ENCODE measurements at places on chromosomes 6 and 20. TPM values are rescaled to one million over a fixed set of nuclear protein-coding genes. Genes with fewer than 3 reads are reported as not detected.

GRCh38 chr20:34874094-34874654 is 1.5 kb upstream of the GGT7 start:
- DNase-seq: peak; percentile 56

DNA sequence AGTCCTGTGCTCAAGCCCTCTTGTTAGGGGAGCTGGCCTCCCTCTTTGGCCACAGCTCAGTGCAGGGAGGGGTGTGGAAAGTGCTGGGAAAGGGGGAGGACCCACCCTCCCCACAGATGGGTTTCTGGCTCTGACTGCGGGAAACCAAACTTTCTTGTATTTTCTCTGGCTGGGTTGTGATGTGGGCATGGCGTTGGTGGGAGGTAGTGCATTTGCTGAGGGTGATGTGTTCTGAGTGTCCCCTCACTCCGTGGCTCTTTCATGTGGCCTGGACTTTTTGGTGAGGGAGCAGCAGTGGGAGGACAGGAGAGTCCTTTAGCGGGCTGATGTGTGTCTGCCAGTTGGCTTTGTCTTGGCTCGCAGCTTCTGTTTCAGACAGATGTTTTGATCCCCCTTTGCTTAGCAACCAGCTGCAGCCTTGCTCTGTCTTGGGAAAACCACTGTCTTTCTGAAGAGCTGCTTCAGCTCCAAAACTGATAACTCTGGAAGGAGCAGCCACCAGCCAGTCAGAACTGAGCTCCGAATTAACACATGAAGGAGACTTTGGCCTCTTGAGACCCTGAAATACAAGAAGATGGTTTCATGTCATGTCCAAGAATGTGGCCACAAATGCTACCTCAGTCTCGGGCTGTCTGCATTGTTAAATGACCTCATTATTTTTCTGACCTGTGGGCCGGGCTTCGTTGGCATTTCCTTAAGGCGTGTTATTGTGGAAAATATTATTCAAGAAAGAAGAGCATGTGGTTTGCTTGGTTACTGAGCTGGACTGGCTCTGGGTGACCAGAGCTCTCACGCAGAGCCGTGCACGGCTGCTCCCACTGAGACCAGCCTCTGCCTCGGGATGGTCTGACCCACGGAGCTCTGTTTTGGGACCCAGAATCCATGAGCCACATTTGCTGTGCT is 21.5 kb downstream of the SYNJ2 start:
- no peak for DNase-seq

STMN3 gene
- 32.2 TPM for total RNA-seq

DNA sequence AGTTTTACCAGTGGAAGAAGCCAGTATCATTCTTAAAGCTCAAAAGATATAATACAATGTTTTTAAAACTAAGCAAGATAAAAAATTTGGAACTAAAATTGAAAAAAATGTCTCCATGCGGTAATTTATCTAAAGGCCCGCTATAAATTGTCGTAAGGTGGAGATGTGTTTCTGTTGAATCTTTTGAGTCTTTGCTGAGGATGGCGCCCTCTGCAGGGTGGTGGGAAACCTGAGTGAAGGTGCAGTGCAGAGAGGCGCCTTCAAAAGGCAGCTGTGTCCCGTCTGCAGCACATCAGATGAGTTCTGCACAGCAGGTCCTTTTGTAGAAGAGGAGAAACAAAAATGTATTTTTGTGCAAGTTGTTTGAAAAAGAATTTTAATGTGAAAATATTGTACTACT is 29.4 kb upstream of the KIF25 start:
- DNase-seq: no peak

GRCh38 chr20:50029697-50030461 is 47.1 kb downstream of the SNAI1 start:
- no peak for DNase-seq

SYCP2L gene
- not detected for total RNA-seq

DNA sequence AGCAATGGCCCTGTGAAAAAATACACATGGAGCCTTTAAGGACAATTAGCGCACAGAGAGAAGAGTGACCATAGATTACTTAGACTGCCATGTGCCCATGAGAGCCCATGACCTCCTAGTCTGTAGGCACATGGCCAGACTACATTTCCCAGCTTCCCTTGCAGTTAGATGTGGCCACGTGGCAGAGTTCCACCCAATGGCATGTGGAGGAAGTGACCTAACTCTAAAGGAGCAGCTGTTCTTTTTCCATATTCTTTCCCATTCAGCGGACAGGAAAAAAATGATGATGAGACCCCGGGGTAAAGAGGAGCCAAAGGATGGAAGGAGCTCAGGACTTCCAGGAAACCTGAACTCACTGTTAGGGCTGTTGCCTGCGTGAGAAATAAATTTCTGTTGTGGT is 116.6 kb downstream of the CBLN4 start:
- no peak for DNase-seq

- DNase-seq: no peak
Observed at GRCh38 chr6:64100702-64101303, 465.2 kb downstream of the PHF3 start.

DNA sequence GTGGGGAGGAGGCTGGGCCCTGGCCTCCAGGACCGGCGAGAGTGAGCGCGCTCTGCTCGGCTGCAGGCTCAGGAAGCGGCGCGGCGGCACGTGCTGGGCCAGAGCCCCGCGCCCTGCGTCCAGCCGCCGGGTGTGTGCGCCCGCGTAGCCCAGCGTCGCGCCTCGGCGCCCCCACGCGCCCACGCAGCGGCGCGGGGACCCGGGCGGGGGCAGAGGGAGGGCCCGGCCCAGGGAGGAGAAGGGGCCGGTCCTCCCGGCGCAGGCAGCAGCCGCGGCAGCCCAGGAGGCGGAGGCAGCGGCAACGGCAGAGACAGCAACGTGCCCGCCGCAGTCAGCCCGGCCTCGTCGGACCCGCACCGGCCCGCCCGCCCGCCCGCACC is at the start of gene EYA2:
Gene EYA2 (plus strand): TSS at position 265 of the 380 bp plus-strand sequence. CDS start 95,168 bp downstream, outside the sequence.
- DNase-seq: no peak

- no peak for DNase-seq
Observed at GRCh38 chr20:57851025-57851682, 141.3 kb upstream of the PMEPA1 start.

DNA sequence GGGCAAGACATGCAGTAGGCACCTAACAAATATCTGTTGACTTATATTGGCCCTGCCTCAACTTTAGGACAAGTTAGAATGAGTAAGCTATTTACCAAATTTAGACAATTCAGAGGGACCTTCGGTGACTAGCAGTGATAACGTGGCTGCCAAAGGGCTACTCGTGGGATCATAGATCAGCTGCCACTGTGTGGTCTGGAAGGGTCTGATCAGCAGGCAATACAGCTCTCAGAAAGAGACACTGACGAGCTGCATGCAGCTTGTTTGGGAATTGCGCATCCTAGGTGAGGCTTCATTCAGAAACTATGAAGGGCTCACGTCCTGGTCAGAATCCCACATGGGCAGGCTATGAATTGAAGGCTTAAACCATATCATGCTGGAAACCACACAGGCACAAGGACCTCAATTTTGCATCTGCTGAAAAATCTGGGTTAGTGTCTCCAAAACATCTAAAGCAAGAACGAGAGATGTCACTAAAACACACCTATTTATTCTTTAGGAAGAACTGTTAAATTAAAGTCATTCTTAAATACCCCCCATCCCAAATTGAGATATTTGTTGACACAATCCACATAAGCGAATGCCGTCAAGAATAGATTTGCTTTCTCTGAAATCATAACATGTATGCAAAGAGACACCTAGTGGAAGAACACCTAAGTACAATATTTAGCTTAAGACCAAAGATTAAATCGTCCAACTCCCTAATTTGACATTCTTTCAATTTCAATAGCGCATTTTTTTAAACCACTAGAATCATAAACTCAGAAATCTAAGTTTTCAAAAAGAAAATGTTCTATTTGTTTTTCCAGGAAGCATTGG is 79.6 kb downstream of the IPCEF1 start:
- DNase-seq: peak; percentile 35

DNA sequence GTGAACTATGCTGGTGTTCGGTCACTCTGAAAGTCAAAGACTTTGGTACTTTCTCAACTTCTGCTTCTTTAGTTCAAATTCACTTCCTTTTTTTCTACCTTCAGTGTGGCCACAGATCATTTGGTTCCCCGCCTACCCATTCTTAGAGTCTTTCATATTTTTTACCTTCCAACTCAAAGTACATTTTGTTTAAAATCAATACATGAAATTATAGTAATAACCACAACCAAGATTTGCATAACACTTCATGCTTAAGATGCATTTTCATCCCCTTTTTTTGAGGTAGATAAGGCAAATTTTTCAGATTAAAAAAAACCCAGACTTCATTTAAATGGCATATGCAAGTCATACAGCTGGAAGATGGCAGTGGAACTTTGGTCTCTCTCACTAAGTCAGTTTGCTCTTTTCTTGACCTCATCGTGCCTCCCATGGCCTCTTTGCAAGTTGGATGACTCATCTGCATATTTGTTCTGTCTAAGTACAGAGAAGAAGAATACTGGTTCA is 11.9 kb upstream of the CNR1 start:
- peak; percentile 79 for DNase-seq

GRCh38 chr6:105359419-105360370 is 43.2 kb downstream of the PREP start:
- DNase-seq: no peak

- no peak for DNase-seq
Observed at GRCh38 chr6:2081155-2082138, 164.0 kb downstream of the GMDS start.

DNA sequence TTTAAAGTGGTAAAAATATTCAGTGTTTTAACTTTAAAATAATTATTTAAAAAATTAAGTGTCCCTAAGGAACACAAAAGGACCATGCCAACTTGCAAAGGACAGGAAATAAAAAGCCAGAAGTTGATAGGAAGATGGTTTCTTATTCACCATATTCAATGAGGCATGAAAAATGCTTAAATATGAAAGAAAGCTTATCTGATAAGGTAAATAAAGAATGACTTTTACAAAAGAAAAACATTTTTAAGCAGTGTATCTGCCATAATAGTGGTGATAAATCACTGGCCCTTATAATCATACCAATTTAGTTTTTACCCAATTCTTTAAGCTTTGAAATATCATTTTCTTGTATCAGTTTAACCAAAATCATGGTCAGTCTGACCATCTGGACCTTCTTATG is 33.5 kb upstream of the POPDC3 start:
- DNase-seq: no peak

DNA sequence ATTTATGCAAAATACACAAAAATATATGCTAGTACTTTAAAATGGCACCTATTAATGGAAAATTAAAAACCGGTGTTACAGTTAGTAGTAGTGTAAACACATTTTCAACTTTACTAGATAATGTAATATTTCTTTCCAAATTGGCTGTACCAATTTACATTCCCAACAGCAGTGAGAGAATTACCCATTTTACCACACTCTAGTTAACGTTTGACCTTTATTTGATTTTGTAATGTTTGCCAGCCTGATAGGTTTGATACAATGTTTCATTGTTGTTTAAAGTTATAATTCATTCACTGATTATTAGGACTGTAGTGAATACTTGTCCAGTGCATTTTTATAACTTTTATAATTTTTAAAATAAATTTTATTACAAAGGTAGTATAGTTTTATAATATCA is 182.1 kb downstream of the EYA4 start:
- DNase-seq: no peak

SLC17A2 gene
- total RNA-seq: not detected

KCNK5 gene
- total RNA-seq: not detected

GRCh38 chr6:137808191-137808590 is 58.9 kb upstream of the TNFAIP3 start:
- no peak for DNase-seq

SPATS1 gene
- total RNA-seq: not detected

- DNase-seq: no peak
Observed at GRCh38 chr6:16658348-16659034, 102.8 kb downstream of the ATXN1 start.

GRCh38 chr6:129543981-129544380 is 166.0 kb downstream of the ARHGAP18 start:
- no peak for DNase-seq

GRCh38 chr6:96626759-96627364 is 63.9 kb downstream of the FHL5 start:
- peak; percentile 40 for DNase-seq

DNA sequence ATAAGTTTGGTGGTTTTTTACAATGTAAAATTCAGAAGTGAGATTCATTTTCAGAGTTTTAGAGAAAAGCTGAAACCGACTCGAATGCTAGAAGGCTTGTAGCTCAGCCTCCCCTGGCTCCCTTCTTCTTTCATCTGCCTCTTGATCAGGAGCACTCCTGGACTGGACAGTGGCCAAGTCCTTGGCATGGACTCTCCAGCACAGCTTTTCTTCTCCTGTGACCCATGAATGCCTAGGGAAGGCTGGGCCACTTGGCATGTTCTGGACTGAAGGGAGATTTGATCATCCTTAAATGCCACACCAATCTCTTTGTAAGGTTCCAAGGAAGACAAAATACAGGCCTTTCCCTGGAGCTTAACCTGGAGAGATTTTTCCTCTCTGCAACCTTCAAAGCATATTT is 384.0 kb upstream of the SASH1 start:
- no peak for DNase-seq

- DNase-seq: peak; percentile 40
Observed at GRCh38 chr20:33609504-33609903, 52.6 kb upstream of the C20orf144 start.

DNA sequence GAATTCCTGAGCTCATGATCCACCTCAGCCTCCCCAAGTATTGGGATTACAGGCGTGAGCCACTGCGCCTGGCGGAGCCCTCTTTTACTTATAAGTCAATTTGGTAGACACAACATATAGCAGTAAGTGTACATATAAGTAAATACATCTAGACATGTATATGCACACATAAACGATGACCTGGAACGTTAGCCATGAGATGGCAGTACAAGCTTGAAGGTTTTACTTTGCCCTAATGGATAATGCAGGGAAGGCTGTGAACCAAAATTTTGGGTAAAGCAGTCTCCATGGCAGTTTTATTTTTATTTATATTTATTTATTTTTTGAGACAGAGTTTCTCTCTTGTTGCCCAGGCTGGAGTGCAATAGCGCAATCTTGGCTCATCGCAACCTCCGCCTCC is 2.4 kb upstream of the GNMT start:
- no peak for DNase-seq

SIRPA gene
- 10.2 TPM for total RNA-seq

DNA sequence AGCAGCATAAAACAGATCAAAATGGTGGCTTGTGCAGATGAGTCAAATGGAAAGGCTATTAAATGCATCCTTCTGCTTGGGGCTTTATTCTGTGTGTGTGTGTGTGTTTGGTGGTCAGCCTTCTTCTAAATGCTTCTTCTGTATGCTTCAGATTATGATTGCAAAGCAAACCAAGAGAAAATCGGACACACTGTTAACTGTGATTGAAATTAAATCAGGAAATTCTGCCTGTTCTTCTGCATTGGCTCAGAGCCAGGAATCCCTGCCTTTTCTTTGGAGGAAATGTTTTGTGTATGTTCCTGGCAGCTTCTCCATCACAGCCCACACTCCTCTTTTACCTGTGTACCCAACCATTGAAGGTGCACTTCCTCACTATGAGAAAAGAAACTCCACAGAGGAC is 22.3 kb upstream of the PDE10A start:
- no peak for DNase-seq

SLC17A3 gene
- total RNA-seq: not detected

DNA sequence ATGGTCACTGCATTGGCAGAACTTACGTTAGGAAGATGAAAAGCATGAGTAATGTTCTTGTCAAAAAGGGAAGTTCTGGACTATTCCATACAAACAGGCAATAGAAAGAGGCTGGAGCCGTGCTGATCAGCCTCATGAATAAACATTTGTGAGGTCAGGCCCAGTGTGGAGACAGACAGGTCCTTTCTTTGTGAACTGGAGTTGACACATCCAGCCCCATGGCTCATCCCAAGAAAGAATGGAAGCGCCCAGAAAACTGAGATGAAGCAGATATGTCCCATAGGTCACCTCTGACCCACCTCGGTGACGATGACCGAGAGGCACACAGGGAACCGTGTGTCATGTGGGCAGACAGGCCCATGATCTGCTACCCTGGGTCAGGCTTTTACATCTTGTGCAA is 276.0 kb upstream of the SGK1 start:
- DNase-seq: no peak

GSS gene
- 22.0 TPM for total RNA-seq

MATN4 gene
- total RNA-seq: not detected

All from B cell (primary cell).